Hepatic stellate cell (primary cell): ENCODE measurements at places on chromosomes 1 and 21.

DNA sequence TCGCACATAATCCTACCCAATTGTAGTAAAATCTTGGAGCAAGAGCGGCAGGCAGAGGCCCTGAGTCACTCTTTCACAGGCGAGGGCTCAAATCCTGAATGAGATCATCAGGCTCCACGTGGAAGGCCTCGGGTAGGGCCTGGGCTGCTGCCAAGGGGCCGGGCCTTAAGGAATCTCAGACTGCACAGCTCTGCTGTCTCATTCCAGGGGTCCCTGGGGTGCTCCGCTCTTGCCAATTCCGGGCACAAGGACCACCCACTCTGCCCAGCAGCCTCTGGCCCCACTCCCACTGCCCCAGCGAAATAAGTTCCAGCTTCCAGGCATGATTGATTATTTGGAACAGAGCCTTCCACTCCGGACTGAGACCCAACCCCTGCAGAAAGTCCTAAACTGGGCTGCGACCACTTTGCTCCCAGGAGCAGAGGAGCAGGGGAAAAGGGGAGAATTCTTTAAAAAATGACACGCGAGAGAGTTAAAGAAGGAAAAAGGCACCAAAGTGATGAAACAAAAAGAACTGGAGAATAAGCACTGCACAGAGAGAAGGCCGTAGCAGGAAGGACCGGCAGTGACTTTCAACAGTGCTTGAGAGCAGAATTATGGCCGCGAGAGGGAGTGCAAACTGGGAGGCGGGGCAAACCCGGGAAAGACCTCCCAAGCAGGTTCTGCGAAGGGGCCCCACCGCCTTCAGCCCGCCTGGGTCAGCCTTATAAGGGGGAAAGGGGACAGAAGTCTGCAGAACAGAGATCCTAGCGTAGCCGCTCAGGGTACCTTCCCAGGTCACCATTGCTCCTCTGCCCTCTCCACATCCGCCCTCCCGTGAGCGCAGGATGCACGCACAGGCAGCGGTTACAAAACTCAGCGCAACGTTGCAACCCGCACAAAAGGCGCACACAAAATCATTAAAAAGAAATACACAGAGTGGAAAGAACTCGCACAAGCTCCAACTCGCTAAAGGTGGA, 2.0 kb downstream of the ADAMTS1 start:
- peak; percentile 92 for DNase-seq

DNA sequence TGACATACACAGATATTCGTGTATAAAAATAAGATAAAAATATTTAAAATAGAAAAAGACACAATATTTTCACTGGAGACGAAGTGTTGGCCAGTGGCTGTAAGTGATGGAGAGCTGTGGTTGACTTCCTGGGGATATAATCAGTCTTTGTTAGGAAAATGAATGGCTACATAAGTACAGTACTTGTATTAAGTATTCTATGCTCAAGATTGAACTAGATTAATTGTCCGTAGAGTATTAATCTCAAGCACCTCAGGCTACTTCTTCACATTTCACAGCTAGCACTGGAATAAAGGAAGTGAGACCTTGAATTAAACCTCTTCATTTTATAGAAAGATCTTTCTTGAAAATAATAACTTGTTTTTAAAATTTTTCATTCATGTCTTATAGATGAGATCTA, 39.0 kb upstream of the RGS5 start:
- no peak for DNase-seq

DNA sequence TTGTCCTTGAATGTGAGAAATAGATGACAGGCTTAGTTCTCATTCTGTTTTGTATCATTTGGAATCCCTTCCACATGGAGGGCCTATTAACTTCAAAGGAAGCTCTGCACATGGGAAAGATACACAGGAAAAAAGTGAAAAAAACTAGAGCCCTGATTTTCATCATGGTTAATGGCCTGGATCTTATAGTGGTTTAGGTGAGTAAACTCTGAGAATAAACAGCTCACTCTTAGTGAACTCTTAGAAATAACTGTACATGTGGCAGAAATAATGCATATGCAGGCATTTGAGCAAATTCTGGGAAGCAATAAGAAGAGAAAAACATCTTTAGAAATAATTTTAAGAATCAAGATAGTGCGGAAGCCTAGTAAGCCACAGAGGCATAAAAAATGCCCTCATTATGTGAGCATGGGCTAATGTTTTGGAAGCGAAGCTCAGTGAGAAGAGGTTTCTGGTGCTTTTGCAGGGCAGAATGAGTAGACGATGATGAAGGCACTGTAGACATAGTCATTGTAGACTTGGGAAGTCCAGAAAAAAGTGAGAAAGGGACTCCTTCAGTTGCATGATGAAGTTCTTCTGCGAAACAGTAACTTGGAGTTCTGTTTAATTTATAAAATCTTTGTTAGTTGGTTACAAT, 279.9 kb downstream of the DNM3 start:
- DNase-seq: no peak

DNA sequence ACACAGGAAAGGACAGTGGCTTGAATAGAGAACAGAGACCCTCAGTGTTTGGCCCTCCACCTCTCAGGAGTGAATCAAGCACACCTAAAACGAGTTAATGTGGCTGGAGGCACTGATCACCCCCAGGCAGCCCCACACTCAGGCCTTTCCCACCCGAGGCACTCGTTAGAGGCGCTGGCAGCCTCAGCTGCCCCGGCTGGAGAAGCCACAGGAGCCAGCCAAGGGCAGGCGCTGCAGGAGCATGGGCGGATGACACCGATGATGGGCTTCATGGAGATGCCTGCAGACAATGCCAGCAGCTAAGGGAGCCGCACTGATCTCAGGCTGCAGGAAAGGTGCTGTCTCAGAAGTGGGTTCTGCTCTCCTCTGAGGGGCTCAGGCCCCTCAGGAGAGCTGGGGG, 24.1 kb upstream of the ABCG1 start:
- DNase-seq: no peak

DNA sequence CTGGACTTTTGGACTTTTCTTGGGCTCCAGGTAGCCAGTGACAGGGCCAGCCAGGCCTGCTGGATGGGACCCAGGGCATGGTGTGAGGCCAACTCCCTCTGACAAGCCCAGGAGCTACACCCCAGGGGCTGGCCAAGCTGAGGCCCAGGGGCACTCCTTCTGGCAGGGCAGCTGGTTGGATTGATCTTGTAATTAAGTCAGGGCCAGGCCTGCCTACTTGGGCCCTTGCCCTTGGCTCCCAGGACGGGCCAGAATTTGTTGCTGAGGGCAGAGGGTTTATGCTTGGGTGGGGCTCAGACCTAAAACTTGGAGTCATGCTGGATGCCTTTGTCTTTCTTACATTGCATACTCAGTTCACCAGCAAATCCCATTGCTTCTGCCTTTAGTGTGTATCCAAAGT, 20.7 kb downstream of the KCNA2 start:
- no peak for DNase-seq

- DNase-seq: no peak
Measured at GRCh38 chr1:203287898-203288297, 17.4 kb upstream of the BTG2 start.

DNA sequence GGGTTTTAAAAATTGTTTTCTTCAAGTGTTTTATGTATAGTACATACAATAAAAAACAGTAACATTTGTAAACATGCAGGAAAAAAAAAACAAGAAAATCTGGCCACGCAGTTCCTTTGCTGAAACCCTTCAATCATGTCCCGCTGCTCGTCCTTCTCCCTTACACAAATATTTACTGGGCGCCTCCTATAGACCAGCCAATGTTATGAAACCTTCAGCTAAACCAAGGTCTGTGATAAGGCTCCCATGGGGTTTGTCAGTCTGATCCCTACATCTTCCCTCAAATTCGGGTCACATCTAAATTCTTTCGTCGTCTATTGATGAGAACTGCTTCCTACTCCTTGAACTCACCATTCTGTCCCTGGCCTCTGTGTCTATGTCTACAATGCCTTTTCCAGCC, 583.9 kb downstream of the SMYD3 start:
- no peak for DNase-seq

DNA sequence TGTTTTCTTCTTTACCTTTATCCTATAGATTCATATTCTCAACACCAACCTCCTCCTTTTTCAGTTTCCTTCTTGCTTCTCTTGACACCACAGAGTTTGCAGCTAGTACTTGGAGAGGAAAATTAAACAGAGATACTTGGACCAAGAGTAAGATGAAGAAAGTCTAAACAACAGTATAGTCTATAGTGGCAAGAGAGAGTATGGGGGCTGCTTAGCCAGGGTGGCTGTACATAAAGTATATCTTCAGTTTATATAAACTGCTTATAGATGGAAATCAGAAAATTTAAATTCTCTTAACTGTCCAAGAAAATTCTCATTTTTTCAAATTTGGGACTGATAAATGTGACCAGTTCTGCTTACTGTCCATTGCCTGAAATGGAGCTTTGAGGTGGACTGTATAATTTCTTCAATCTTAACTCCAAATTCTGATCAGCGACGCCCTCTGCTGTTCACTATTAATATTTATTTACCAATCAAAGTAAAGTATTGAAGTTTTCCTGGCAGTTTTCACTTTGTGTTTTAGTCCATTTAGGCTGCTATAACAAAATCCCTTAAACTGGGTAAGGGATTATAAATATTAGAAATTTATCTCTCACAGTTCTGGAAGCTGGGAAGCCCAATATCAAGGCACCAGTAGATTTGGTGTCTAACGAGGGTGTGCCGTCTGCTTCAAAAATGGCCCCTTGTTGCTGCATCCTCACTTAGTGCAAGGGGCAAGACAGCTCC, 14.8 kb upstream of the METTL18 start:
- peak; percentile 18 for DNase-seq

GRCh38 chr1:40722622-40723021, 31.1 kb downstream of the NFYC start:
- no peak for DNase-seq

- DNase-seq: no peak
Measured at GRCh38 chr1:231558708-231559185, 30.3 kb downstream of the TSNAX start.

DNA sequence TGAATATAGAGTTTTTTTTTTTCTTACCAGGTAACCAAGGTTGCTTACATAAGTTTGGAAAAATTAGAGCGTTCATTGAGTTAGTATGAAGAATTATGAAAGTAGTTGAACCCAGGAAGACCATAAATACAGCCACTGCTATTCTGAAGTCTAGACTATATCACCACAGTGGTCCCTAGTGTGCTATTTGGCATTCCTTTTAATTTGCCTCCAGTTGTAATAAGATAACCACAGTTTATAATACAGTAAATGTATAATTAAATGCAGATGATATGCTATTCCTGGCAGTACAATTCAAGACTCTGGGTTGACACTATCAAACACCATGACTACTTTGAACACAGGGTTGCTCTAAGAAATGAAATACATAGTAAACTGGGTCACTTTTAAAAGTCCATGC, 270.5 kb downstream of the BRINP2 start:
- DNase-seq: no peak

DNA sequence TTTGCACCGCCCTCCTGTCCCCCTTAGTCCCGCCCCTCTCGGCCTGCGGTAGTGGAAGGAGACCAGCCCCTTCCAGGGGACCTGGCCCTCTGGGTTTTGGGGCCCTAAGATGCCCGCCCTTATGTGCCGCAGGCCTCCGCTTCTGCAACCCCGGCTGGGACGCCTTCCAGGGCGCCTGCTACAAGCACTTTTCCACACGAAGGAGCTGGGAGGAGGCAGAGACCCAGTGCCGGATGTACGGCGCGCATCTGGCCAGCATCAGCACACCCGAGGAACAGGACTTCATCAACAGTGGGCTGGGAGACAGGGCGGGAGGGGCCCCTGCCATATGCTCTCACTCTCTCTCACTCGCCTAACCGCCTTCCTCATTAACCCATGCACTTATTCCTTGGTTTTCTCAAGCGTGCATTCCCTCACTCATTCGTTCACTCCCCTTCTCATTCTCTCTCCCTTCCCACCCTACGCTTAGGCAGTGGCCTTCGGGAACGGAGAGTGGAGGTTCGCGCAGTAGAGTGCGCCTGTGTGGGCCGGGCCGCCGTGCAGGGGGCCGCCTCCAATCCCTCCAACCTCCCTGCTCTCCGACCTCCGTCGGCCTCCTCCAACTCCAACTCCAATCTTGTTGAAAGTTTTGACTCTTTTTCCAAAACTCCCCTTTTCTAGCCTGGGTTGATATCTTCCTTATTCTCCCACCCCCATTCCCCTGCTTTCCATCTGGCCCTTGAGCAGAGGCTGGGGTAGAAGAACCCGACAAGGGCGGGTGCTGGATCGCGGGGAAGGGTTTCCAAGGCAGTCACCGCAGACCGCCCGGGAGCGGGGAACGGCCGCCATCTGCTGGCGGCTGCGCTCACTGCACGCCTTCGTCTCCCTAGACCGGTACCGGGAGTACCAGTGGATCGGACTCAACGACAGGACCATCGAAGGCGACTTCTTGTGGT, 15.2 kb downstream of the BCAN start:
- DNase-seq: peak; percentile 91

DNA sequence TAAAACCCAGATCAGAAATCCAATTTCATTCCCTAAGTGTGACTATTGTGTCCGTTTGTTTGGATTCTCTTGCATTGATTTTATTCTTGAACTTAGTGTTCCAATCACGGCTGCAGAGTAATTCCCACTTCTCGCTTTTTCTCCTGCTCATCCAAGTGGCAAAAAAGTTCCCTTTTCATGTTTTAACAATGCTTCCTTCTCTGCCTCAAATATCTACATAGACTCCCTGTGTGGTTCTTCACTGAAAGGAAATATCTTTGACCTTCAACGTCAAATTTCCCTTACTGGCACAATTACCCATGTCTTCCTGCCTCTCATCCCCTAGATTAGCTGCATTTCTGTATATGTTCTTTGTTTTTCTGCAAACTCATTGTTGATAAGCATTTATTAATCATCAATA, 305.4 kb downstream of the BACH1 start:
- DNase-seq: no peak

DNA sequence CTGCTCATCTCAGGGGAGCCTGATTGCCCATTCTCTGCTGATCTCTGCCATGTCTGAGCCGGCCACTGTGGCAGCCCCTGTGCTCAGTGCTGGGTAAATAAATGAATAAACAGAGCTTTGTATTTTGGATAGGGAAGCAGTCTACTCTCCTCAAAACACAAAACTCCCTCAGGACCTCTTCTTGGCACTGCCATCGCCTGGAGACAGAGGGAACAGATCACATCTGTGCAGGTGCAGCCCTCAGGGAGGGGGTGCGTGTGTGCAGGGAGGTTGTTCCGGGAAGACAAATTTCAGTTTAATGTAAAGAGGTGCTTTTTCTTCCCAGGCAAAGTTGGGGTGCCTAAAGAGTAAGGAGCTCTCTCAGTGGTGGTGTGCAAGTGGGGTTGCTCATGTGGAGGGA, 7.7 kb upstream of the FAM167B start:
- DNase-seq: no peak

- DNase-seq: no peak
Measured at GRCh38 chr1:232192781-232193450, 437.0 kb downstream of the SIPA1L2 start.

GRCh38 chr1:13733711-13734110, 33.7 kb downstream of the PRDM2 start:
- no peak for DNase-seq

DNA sequence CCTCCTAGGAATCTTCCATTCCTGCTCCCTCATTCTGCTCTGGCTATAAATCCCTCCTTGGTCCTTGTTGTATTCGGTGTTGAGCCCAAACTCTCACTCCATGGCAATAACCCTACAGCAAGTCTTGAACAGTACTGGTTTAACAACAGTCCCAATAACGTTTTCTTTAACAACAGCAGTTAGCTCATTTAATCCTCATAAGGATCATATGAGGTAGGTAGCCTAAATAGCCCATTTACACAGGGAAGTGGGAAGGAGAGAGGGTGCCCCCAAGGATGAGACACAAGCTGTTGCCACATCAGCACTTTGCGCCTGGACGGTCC, 444 bp upstream of the AGTRAP start:
- DNase-seq: no peak
